IPS DF 19.7 (cell line): ENCODE measurements at places on chromosomes 7 and 10.

DNA sequence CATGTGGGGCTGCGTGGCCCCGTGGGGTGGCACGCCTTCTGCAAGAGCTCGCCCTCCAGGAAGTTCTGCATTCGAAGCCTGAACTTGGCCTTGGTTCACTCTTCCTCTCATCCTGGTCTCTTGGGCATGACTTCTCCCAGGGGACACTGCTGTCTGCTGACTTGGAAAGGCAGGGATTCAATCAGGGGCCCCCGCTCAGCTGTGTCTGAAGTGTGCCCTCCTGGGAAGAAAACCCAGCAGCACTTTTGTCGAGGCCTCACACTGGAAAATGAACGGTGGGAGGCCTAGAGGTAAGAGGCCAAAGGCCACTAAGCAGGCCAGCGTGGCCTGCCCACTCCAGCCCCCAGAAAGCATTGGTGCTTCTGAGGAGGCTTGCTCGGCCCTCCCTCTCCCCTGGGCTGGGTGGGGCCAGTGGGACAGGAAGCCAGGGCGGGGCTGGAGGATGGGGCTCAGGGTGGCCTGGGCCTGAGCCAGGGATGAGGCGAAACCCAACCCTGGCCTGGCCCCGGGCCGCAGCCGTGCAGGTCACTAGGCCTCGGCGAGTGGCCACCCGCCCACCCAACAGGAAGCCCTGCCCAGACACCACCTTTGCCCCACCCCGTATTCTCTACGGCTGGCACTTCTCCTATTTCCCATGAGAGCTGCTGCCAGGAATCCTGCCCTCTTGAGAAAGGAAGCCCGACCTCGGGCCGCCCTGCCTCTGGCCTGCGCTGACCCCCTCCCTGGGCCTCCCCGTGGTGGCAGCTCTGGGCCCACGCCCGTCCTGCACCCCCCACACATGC, 81.1 kb downstream of the ZMIZ1 start:
- DNase-seq, result no peak

- DNase-seq, result no peak
Observed at GRCh38 chr7:1851721-1852516, 181.8 kb downstream of the ELFN1 start.

DNA sequence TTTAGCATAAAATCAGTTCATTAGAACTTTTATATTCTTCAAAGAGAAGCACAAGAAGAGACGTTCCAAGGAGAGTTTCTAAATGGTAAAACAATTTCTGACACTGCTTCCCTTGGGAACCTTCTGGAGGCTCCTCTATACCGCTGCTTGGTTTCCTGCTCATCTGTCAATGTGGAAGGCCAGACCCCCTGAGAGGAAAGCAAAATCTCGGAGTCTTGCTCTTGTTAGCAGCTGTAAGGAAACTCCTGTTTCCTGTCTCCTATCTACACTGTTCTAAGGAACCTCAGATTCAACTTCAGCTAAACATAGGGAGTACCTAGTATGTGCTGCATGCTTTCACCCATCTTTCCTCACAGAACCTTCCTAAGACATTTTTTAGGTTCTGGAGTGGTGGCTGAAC, 322.2 kb downstream of the BMPER start:
- no peak for DNase-seq

- no peak for DNase-seq
Observed at GRCh38 chr10:95440756-95441546, 120.2 kb downstream of the SORBS1 start.

GRCh38 chr10:132988988-132989387, 46.6 kb upstream of the CFAP46 start:
- DNase-seq, result no peak

DNA sequence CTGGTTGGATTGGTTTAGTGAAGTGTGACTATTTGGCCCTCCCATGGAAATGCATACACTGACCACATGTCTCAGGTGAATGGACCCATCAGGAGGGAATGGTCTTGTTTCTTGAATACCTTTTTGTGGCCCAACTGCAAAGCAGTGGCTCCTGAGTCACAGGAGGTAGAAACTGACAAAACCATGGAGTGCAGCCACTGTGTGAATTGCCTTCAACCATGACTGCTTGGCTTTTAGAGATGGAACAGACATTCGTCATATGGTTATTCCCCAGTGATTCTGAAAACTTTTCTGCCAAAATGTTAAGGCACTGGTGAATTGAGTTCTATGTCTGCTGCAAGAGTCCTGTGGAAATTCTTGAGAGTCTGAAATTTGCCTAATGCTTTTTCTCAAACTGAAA, 64.7 kb downstream of the CDK14 start:
- no peak for DNase-seq

GRCh38 chr7:55173671-55174070, 154.9 kb downstream of the EGFR start:
- no peak for DNase-seq

- no peak for DNase-seq
Observed at GRCh38 chr10:100743626-100744135, 1.7 kb upstream of the PAX2 start.
